ENCODE measurements at places on chromosomes 2 and 18.

DNA sequence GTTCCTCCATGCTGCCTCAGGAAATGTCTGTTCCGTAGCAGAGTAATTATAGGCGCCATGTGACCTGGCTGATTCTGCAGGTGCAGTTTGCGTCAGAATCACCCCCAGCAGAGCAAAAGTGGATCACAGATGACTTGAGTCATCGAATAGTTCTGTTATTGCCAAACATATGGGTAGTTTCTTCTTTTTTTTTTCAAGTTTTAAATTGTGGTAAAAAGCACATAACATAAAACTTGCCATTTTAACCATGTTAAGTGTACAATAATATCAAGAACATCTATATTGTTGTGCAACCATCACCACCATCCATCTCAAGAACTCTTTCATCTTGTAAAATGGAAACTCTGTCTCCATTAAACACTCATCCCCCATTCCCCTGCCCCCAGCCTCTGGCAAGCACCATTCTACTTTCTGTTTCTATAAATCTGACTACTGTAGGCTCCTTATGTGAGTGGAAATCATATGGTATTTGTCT is 177.7 kb upstream of the TWIST2 start:
- no peak for DNase-seq

DNA sequence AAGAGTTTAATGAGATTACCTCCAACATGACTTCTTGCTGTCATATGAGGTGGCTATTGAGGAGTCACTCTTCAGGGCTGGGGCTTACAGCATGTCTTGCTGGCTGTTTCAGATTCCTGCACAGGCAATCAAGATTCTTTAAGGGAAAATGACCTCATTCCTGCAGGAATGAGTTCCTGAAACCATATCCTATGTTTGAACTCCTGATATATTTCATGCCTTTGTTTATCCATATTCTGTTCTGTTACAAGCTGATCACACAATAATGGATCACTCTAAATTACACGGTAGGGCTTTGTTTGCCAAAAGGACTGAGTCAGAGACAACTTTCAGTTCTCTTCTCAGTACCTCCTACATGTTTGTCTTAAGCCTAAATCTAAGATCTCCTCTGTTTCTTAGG is 879.8 kb upstream of the PIK3C3 start:
- peak; percentile 78 for DNase-seq

DNA sequence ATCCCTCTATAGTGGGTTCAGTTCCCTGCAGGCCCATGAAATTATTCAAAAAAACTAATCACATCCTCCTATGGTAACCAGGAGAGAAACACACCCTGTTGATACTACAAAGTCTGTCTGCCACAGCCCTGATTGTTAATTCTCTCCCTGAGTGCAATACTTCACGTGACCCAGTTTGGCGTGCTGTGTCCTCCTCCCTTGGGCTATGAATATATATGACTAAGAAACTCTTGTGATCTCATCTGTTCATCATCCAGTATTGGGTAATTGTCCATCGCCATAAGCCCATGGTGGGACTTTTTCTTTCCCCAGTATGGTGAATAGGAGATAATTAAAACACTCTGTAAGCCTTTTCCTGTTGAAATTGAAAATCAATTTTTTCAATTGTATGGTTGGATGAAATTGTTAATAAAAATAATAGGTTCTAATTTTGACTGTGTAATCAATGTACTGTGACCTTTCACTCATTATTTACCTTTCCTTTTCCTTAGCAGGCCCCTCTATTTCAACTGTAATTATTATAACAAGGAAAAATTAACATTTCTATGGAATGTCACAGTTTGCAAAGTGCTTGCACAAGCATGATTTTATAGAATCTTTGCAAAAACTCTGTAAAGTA is 1822.6 kb downstream of the SUCLG1 start:
- DNase-seq: peak; percentile 8

DNA sequence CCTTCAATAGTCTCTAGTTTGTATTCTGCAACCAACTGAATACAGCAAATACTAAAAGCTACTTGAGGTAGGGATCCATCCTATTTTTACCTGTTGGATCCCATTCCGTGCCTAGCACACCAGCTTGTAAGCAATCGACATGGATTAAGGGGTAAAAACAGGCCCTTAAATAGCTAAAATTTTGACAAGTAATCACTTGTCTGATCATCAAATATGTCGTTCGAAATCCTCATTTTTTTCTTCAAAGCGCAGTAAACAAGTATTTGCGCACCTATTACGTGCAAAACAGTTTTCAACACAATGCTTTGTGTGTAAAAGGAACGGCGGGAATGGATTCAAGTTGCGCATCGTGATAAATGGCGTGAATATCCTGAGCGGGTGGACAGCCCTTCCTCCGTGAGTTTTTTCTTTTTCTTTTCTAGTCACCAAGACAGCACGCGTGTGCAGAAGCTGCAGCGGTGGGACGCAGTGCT is 1.4 kb upstream of the ACVR2A start:
- no peak for DNase-seq

DNA sequence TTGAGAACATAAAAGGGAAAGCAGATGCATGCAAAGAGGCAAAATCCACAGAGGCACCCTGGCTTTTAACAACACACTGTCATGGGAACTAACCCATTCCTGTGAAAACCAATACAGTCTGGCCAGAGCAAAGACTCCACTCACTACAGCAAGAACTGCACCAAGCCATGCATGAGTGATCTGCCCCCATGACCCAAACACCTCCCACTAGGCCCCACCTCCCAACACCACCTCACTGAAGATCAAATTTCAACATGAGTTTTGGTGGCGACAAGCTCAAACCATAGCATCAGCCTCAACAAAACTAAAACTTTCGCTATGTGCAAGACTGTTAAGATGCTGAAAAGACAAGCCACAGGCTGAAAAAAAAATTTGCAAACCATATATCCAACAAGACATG is 162.8 kb downstream of the SMAD2 start:
- DNase-seq: no peak

DNA sequence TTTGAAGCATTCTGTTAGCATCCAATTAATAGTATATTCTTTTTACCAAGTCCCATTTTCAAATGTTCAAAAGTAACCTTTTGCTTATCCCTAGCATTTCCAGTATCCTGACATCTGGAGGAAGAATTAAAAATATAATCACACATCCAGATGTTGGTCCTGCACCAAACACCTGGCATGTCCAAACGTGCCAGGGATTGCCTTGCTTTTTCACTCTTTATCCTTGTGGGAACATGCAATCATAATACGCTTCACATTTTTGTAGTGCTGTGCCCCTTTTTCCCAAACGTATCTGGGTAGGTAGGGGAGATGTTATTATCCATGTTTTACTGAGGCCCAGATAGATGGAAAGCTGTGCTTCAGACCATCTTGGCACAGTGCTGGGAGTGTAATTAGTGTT is 133.0 kb downstream of the TPGS2 start:
- no peak for DNase-seq

DNA sequence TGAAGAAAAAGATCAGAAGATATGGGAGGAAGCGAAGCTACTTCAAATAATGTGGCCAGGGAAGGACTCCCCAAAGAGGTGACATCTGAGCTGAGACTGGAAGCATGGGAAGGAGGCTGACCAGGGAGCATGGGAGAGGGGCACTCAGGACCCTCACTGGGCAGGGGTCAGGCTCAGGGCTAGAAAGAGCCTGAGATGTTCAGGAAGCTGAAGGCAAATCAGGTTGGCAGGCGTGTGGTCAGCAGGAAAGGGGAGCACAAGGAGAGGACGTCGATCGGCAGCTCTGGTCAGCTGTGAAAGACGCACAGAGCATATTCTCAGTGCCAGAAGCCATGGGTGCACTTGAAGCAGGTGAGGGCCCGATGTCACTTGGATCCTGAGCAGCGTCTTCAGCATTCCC is 38.2 kb upstream of the KLHL29 start:
- no peak for DNase-seq

GRCh38 chr2:149015501-149015900 is 23.0 kb upstream of the LYPD6B start:
- no peak for DNase-seq

- no peak for DNase-seq
Observed at GRCh38 chr2:235413064-235413463, 80.8 kb upstream of the AGAP1 start.

DNA sequence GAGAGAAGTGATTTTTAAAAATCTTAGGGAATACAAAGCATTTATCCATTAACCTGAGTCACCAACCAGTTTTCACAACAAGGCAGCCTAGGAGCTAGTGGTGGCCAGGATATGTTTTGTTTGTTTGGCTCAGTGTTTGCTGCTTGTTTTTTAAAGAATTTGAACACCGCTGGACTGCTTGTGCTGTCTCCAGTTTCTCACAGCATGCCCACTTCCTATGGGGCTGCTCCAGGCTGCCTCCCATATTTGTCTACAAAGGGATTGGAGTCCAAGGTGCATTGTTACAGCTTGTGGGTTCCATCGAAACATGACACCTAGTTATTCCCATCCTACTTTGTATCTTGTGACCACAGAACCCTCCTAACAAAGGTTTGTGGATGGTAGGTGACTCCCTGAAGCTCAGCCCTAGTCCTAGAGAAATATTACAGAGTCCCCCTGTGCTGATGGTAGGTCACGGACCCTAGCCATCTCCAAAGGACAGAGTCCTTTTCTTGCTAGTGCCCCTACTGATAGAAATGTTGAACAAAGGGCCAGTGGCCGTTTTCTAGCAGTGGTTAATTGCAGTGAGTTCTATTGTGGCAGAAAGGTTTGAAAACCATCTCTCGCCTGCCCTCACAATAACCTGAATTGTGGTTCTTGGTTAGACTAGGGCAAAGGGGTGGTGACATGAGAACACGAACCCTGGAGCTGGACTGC is 23.2 kb downstream of the GPR39 start:
- DNase-seq: peak; percentile 53

- DNase-seq: no peak
Observed at GRCh38 chr18:76466410-76466991, 28.5 kb downstream of the ZNF516 start.

GRCh38 chr2:138028538-138028937 is 64.3 kb downstream of the HNMT start:
- no peak for DNase-seq

DNA sequence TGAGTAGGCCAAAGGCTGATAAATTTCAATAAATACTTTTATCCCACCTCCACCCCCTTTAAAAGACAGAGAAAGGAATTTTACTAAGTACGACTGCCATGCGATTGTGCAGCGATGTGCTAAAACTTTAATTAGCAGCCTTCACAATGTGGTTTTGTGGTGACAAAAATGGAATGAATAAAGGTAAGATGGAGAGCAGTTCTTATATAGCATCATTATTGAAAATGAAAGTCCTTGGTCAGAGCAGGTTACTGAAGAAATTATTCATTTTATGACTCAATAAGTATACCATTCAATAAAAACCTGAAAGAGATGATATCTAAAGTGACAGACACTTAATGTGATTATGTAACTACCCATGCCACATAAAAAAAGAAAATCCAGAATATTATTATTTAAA is 33.2 kb upstream of the MTIF2 start:
- DNase-seq: no peak

GRCh38 chr2:237199577-237199976 is 113.9 kb downstream of the COPS8 start:
- DNase-seq: no peak

GRCh38 chr2:199710551-199710950 is 140.4 kb downstream of the FTCDNL1 start:
- DNase-seq: no peak

DNA sequence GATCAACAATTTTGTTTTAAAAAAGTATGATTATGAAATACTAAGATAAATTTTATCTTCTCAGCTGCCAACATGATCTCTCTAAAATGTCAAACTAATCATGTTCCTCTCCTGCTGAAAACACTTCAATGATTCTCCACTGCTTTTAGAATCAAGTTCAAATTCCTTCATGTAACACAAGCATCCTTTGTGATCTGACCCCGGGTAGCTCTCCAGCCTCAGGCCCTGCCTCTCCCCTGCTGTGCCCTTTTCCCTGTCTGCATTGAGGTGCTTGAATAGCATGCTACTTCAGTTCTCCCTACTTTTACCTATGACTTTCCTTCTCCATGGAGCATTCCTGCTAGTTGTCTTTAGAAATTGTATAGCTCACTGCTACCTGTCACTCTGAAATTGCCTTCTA is 274.8 kb downstream of the PDE11A start:
- DNase-seq: no peak

DNA sequence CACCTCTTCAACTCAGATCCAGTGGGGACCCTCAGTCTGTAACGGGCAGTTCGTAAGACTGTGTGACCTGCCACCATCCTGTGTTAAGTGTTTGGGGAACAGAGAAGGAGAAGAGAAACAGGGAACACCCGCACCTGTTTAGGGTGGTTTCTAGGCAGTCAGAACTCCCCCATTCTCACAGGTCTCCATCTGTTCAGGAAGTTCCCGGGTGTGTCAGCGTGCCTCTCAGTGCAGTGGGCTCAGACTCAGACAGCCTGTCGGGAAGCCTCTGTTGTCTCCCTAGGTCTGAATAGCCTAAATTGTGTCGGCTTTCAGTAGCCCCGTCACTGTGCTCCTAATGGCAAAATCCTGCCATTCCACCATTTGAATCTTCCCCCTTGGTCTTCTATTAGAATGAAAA is 256.6 kb downstream of the LOXHD1 start:
- DNase-seq: no peak

DNA sequence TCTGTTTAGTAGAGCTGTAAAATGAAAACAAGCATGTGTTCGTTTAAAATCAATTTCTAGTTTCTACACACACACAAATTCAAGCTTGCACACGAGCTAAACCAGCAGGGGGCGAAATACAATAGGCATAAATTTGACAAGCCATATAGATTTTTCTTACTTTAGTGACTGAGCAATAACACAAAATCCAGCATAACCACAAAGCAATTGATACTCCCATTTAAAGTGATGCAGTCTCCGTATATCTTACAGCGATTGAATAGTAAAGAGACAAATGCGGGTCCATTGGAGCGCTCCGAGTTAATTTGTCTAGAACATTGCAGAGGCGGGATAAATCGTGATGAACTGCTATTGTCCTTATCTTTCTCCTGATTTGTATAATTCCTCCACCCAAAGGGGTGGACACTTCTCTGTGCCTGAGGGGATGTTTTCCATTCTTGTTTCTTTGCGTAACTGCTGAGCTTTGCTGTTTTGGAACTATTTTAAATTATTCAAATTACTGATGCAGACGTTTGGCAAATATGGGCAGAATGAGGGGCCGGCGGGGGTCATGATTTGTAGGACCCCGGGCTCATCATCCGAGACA is 1.2 kb upstream of the AFTPH start:
- DNase-seq: peak; percentile 59

GRCh38 chr2:2646433-2647051 is 315.5 kb upstream of the MYT1L start:
- peak; percentile 60 for DNase-seq

DNA sequence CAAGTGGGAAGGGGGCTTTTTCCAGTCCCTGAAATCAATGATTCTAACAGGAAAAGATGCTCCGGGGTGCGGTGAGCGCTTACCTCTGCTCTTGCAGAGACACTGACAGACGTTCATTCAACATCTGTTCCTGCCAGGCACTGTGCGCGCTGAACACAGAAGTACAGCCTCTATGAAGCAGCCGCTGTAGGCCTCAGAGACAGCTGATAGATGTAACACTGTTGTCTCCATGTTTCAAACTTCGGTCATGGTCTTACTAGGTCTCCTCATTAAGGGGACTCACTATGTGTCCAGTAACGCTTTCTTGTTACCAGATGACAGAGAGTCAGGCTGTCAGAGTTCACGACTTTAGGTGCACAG is 649 bp upstream of the CLIP4 start:
- DNase-seq: no peak

GRCh38 chr2:33216508-33217182 is 259.8 kb upstream of the RASGRP3 start:
- DNase-seq: no peak

GRCh38 chr2:74079522-74080341 is 68.0 kb downstream of the BOLA3 start:
- DNase-seq: no peak

- DNase-seq: no peak
Observed at GRCh38 chr2:140747665-140748064, 1383.2 kb downstream of the LRP1B start.

GRCh38 chr2:127228102-127228501 is 8.0 kb upstream of the CYP27C1 start:
- no peak for DNase-seq
